ENCODE measurements at places on chromosomes 3 and 15.

DNA sequence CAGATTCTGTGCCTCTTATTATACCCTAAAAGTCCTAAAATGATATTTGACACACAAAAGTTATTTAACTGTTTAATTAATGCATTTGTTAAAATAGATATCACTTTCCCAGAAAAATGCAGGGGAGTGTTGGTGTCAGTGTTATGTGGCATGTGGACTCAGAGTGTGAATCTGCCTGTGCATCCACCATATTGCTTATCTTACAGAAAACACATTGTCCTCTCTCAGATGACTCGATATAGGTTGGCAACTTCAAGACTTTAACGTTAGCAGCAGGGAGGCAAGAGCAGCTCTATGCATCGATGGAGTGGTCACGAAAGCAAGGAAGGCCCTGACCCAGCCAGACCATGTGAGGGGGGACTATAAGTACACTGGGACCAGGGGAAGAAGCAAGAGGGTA is 165.4 kb upstream of the DCBLD2 start:
- peak; percentile 28 for DNase-seq

GRCh38 chr3:16886303-16886683 is 1.5 kb downstream of the PLCL2 start:
- peak; percentile 86 for DNase-seq

DNA sequence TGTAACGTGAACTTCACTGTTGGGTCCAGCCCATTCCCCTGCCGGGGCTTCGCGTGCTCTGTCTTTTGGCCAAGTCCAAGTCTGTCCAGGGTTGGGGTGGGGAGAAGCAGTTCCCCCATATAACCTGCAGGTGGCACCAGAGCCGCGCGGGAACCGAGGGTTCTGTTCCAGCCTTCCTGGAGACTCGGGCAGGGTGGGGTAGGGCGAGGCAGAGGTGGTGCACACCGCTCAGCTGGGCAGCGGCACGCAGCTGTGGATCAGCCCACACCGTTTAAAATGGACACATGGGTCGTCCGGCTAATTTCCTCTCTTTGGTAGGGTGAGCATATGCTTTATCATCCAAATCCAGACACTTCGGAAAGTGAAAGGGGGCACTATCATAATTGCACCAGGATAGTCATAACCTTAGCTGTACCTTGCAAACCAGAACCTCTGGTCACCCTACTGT is 118.1 kb downstream of the TBC1D2B start:
- peak; percentile 87 for DNase-seq

DNA sequence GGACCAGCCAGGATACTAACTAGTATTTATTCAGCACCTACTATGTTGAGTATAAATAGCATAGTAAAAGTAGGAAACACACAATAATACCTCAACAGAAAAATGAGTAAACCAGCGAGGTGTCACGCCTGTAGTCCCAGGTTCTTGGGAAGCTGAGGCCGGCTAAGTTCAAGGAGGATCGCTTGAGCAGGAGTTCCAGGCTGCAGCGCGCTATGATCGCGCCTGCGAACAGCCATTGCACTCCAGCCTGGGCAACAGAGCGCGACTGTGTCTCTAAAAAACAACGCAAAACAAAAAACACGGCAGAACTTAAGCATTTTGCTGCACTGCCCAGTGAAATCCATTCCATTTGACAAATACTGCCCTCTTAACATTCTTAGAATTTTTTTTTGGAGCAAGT is 1.3 kb upstream of the DENND6A start:
- no peak for DNase-seq

DNA sequence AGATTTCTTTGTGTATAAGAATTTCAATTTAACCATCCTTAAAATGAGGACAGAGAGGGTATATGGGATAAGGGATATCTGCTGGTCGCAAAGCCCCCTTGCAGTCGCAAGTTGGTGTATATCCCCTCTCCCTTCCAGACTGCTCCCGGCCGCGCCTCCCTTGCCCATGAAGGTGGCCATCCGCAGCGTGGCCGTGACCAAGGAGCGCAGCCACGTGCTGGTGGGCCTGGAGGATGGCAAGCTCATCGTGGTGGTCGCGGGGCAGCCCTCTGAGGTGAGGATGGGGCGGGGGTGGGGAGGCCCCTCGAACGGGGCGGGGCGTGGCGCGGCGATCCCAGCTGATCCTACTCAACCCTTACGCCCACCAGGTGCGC is 29.4 kb downstream of the NBEAL2 start:
- no peak for DNase-seq

GRCh38 chr3:73784686-73785392 is 160.1 kb upstream of the PDZRN3 start:
- DNase-seq: no peak

DNA sequence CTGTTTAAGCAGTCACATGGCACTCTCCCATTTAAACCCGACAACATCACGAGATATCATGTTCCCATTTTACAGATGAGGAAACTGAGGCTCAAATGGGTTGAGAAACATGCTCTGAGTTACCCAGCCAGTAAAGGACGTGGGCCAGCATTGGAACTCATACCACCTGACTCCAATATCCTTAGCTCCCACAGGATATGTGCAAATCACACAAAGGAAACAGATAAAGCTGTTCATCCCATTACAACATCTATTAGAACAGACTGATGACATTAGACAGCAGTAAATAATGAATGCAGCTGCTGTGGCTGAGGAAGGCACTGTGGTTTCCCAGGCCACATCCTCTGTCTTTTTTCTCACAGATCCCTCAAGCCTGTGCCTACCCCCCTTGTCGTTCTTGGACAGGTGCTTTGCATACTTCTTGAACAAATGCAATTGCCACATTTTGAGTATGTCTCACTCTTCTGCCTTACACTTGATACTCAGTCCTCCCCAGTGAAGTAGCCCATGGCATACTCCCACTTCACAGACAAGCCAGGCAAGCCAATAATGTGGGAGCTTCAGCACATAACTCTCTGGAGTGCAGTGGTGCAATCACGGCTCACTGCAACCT is 17.7 kb downstream of the FRMD4B start:
- DNase-seq: peak; percentile 68

DNA sequence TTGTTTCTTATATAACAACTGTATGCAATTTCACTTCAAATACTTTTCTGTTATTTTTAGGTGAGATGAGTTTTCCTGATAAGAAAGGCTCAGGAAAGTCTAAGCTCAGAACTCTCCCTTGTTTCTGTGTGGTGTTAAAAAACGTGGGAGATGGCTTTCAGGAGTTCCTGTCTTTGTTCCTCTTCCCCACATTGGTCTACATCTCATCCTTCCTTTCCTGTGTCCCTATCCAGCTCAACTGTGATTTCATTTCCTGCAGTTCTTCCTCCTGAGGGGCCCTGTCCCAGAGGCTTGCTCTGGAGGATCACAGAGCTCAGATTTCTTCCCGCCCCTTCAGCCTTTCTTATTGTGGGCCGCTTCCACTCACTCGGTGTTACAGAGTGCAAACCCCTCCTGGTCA is 11.2 kb downstream of the SEC13 start:
- no peak for DNase-seq

DNA sequence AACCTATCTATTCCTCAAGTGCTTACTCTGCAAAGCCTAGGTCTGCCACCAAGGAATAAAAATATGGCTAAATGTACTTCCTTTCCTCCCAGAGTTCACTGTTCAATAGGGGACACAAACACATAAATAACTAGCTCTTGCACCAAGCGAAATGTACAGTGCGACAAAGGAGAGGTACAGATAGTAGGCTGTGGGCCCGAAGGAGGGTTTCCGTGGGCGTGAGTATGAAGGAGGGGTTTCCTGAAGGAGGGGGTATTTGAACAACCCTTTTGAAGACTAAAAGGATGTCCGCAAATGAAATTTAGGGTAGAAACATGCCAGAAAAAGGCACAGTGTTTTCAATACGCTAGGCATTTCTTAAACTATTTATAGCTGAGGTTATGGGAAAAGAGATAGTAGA is 207.9 kb downstream of the LPP start:
- DNase-seq: no peak

GRCh38 chr3:146469150-146470017 is at the start of gene PLSCR2:
Gene PLSCR2, minus strand, starts transcription at chr3:146469561. Its CDS starts 9,657 bp downstream, at chr3:146459904.
- peak; percentile 74 for DNase-seq

DNA sequence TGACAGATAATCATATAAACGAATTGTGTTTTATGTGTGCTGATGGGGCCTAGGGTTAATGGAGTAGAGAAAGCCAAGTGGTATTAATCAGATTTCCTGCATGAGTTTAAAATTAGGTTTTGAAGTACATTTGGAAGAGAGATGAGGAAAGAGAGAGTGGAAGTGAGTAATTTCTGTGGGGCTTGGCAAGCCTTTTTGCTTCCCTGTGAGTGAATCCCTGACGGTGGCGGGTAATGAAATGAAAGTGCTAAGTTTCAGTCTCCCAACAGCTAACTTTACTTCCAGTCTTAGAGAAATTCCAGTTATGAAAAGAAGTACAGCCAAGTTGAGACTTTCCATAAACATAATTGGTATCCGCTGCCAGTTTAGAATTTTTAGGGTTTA is 139.4 kb downstream of the BBX start:
- no peak for DNase-seq

DNA sequence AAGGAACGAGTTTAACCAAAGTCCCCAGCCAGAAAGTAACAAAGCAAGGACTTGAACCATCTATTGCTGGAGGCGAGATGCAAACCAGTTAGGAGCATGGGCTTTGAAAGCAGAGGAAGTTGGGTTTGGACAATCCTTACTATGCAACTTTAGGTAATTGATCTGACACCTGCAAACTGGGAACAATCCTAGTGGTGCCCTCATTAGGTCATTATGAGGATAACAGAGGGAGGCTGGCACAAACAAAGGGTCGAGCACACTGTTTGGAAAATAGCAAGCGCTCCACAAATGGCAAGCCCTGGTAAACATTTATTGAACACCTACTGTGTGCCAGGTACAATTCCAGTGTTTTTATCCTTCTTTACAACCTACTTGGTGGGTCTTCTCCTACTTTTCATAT is 45.6 kb downstream of the WNT5A start:
- DNase-seq: no peak

- DNase-seq: no peak
Measured at GRCh38 chr3:89395456-89395855, 288.0 kb downstream of the EPHA3 start.

GRCh38 chr3:186643493-186643892 is 3.3 kb downstream of the FETUB start:
- peak; percentile 60 for DNase-seq

- peak; percentile 53 for DNase-seq
Measured at GRCh38 chr15:95024351-95024750, 793.0 kb downstream of the MCTP2 start.

DNA sequence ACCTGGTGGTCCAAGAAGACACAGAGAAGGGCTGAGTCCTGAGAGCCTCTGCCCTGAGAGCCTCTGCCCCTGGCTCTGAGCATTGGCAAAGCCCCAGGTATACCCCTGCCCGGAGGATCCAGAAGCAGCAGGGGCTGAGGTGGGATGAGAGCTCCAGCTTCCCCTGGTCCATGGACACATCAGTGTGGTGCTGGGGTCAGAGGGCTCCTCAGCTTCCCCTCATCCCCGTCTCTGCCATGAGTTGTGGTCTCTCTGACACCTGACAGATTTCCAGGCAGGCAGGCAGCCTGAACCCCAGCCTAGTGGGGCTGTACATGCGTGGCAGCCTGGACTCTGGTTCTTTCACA is 3.5 kb upstream of the KLF15 start:
- no peak for DNase-seq

DNA sequence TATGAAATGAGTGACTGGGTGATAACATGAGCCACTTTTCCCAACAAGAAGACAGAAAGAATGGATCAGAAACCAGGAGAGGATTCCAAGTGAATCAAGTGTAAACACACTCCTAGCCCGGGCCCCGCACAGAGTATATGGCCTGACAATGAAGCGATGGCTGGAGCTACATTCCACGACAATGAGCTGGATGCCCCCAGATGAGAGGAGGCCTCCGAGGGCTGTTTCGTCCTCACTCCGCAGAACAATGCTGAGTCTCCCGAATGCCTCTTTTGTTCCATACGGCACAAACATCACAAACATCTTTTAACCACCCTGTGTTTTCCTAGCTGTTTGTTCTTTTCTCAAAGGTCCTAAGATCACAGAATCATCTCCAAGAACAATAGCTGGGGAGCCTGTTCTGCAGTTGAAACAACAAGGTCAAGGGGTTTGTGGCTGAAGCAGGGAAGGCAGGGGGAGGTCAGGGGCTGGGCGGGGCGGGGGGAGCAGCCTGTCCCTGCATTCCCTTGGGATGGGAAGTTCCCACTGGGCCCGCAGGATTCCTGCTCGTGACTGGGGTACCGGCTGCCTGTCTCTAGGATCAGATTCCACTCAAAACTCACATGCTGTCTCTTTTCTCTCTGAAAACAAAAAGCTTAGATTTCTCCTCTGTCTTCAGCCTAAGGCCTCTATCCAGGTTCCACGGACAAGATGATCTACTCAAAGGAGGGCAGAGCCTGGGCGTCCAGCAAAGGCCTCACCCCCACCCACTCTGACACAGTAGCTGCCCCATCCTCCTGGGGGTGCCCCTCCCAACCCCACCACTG is 151.3 kb downstream of the XXYLT1 start:
- DNase-seq: no peak

- peak; percentile 26 for DNase-seq
Measured at GRCh38 chr15:68984586-68984985, 29.9 kb upstream of the NOX5 start.

DNA sequence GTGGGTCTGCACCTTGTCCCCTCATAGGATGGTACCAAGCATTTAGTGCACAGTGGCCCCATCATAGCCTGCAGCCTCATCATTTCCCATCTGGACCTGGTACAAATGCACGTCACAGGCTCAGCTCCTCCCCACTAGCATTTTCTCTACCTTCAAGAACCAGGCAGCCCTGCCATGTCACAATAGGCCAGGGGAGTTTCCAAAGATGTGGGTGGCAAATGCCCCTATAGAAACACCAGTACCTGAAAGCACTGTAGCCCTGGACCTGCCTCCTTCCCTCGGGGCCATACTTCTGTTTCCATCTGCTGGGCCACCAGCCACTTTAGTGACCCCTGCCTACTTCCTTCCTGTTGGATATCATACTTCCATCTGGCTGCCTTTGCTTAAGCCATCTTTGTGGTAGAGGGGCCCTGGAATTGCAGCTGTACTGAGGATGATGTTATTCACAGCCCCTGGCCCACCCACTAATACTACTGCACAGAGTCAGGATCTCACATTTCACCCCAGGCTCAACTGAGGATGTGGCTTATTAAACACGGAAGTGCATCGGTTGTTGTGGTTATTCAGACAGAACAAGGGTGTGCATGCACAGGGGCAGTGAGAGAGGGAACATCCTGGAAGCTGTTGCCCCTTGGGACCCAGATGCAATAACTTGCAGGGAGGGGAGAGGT is 3.8 kb downstream of the TCTA start:
- peak; percentile 67 for DNase-seq

DNA sequence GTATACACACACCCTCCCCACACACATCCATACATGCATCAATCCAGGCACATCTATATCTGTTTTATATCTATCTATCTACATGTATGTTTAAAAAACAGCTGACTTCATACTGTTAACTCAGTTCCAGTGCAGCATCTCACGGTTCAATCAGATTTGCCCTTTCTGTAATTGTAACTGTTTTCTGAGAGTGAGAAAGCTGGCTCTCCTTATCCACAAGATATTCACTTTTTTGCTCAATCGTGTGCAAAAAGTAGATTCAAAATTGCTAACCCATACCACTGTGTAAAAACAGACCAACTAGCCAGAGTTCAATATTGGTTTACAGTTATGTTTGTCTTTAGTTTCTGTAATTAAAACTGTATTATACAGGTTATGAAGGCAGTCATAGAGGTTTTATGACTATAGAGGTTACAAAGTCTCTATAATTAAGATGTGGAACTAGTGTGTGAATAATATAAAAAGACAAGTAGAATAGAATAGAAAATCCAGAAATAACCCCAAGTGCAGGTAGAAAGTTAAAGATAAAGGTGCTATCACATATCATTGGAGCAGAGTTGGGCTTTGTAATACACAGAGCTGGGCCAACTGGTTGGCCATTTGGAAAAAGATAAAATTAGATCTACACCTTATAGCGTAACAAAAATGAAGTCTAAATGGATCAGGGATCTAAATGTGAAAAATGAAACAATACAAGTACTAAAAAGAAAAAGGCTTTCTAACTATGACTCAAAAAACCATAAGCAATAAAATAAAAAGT is 20.1 kb upstream of the MCF2L2 start:
- DNase-seq: peak; percentile 13

Measured in hematopoietic multipotent progenitor cell treated with erythropoietin and hydrocortisone succinate and interleukin-3 and kit ligand, for 6 days (in vitro differentiated cells).